ENCODE measurements at places on chromosomes 12 and 14. TPM values are rescaled to one million over a fixed set of nuclear protein-coding genes. Genes with fewer than 3 reads are reported as not detected.

Gene TAS2R8
- not detected for polyA plus RNA-seq

Gene EML5
- polyA plus RNA-seq = not detected

Gene CLEC7A
- 235 TPM for polyA plus RNA-seq

Gene RPS6KA5
- 2.1 TPM for polyA plus RNA-seq

Gene KRT6A
- polyA plus RNA-seq = not detected

Gene SYCP3
- polyA plus RNA-seq = not detected

Gene G2E3
- 12.1 TPM for polyA plus RNA-seq

Gene CLEC4C
- 0.54 TPM for polyA plus RNA-seq

Gene RD3L
- polyA plus RNA-seq = not detected

Gene IRF9
- 56.0 TPM for polyA plus RNA-seq

Gene GALNT6
- polyA plus RNA-seq = 3.2 TPM

Gene CEBPE
- 2.9 TPM for polyA plus RNA-seq

Gene RASSF9
- polyA plus RNA-seq = not detected

Gene CATSPERB
- polyA plus RNA-seq = not detected

Gene ADAMTS20
- polyA plus RNA-seq = not detected

Gene ANKS1B
- not detected for polyA plus RNA-seq

Gene CCT2
- polyA plus RNA-seq = 63.3 TPM
